ENCODE measurements at places on chromosomes 7 and 10.

DNA sequence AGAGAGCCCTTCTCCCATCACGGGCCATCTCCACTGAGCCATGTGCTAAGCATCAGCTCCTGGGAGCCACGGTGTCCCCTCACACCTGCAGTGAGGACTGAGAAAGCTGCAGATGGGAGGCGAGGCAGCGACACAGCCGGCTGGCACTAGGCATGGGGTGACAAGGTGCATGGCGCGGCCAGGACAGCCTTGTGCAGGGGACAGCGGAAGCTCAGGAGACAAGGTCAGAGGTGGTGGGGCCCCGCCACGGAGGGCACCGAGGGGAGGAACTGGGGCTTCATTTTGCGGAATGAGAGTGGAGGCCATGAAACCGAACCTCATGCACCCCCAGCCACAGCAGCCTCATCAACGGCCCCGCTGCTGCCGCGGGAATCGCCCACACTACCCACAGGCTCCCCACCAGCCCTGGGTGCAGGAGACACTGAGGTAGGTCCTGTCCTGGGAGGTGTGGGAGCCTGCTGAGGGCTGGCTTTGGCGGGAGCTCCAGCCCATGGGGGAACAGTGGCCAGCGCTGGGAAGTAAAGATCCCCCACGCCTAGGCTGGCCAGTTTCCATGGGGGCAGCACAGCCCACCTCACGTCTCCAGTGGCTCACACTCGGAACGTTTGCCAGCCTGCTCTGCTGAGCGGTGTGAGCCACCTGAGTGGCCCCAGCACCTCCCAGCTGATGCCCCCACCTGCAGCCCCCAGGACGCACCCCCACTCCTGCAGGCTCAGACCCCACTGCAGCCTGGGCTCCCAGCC lies 71.2 kb upstream of the INSIG1 start:
- DNase-seq, result no peak

GRCh38 chr10:8712656-8713055 lies 658.2 kb downstream of the GATA3 start:
- no peak for DNase-seq

DNA sequence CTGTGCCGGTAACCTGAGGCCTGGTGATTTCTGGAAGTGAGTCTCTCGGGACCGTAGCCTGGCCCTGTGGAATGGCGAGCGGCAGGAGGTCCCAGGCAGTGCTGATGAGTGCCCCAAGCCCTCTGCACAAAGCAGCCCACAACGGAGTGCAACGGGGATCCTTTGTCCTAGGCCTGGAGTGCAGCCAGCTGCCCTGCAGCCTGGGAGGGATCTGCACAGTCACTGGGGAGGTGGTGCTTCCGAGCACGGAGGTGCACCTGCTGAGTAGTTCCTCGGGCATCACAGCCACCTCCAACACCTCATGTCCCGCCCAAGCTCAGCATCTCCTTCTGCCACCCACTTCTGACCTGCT lies 162.8 kb upstream of the ZMIZ1 start:
- no peak for DNase-seq

GRCh38 chr7:123432601-123433000 lies 101.8 kb downstream of the IQUB start:
- no peak for DNase-seq

DNA sequence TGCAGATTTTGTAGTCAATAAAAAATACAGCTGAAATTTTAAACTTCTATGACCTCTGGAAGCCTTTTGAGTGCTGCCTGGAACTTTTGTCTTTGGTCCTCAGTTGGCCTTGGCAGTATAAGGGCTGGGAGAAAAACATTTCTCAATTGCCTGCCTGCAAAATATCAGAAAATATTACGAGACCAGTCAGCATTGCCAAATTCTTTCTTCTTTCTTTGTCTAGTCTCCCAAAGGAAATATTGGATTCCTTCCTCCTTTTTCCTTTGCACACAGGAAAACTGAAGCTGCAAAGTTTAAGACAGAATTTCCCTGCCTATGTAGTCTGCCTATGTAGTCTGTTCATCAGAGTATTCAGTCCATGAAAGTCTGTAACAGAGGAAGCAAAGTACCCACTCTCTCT lies 95.9 kb downstream of the CHRM2 start:
- no peak for DNase-seq

DNA sequence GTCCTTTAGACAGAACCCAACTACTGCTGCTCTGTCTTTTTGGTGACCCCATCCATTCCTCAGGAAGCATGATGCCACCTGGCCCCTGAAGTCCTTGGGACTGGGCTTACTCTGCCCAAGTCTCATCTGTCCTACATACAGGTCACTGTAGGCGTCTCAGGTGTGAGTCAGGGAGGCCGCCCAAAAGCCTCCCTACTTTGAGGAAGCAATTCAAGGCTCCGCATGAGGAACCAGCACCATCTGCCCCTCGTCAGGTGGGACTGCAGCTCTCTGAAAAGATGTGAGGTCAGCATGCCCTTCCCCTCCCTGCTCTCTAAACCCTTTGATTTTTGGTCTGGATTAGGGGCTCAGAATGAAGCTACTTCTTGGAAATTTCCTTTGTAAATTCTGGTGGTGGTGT lies 354.8 kb downstream of the CXCL12 start:
- no peak for DNase-seq

GRCh38 chr10:109773288-109774120 lies 149.8 kb downstream of the XPNPEP1 start:
- DNase-seq, result no peak

GRCh38 chr7:45687721-45688120 lies 113.6 kb downstream of the ADCY1 start:
- DNase-seq, result no peak

DNA sequence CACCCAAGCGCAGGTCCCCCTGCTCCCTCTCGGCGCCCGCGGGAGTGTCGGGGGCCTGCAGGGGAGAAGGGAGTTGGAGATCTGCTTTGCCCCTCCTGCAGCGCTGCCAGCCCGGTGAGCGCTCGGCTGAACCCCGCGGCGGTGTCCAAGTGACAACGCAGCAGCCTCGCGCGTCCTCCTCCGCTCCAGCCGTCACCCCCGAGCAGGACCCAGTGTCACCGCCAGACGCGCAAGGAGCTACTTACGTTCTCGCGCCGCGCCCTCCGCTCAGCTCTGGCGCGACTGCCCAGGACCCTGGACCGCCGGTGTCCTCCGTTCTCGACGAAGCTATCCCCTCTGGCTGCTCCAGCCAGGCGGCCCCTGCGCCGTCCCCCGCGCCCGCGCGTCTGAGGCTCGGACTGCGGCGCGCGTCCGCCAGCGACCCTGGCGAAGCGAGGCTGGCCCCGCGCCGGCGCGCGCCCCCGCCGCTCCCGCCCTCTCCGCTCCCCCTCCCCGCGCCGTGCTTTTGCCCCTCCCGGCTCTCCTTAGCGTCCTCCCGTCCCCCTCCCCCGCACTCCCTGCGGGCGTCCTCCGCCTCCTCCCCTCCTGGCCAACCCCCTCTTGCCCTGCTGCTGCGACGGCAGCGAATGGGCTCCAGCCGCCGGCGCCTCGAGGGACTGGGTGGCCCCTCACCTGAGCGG lies at the start of gene NRCAM:
NRCAM (minus strand) TSS at position 439 of the 680 bp plus-strand sequence. CDS start 216,372 bp downstream, outside the sequence.
- no peak for DNase-seq

GRCh38 chr10:70960316-70960715 lies 72.0 kb upstream of the PCBD1 start:
- DNase-seq, result no peak

DNA sequence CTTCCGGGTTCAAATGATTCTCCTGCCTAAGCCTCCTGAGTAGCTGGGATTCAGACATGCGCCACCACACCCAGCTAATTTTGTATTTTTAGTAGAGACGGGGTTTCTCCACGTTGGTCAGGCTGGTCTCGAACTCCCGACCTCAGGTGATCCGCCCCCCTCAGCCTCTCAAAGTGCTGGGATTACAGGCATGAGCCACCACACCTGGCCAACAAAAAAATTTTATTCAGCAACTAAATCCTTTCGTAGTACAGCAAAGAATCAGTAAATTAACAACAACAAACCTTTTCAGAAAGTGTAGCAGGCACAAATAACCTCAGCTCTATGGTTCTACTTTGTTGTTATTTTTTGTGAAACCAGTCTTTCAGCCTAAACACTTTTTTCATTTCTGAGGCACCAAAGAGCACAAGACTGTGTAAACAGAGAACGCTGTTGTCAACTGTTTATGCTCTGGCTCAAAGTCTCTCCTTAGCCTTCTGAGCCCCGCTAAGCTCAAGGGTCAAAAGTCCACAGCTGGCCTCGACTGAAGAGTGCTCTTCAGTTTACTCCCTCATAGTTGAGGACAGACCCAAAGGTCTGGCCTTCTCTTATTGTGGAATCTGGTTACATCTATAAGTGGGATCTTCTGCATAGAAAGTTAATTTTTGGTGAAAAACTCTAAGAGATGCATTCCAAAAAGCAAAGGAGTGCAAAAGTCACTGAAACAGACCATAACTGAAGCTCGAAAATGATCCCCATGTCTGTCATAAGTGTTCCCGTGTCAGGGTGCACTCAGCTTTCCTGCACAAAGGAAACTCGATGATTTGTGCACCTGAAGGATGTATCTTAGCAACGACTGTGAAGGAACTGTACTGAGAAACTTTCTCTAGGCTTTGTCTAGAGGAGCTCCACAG lies 24.6 kb upstream of the DDX50 start:
- DNase-seq, result no peak

- DNase-seq, result no peak
Observed at GRCh38 chr7:32569388-32570289, 74.3 kb downstream of the AVL9 start.

GRCh38 chr7:120874722-120875121 lies 16.8 kb upstream of the TSPAN12 start:
- no peak for DNase-seq

- DNase-seq, result no peak
Observed at GRCh38 chr10:23200586-23200985, 8.5 kb downstream of the PTF1A start.

GRCh38 chr10:131569851-131570715 lies 258.6 kb upstream of the TCERG1L start:
- no peak for DNase-seq

DNA sequence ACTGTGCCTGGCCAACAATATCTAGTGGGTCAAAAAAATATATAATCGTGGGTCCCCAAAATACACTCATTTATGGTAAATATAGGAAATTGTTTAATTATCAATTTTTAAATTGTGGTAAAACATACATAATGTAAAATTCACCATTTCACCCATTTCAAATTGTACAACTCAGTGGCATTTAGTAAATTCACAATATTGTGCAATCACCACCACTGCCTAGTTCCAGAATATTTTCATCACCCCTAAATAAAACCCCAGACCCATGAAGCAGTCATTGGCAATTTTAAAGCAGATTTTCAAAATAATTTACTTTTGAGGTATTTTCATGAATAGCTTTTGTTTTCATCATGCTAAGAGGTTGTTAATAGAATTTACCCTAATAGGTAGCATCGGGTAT lies 10.2 kb downstream of the BLNK start:
- no peak for DNase-seq

- no peak for DNase-seq
Observed at GRCh38 chr7:87934699-87935383, 790 bp downstream of the ADAM22 start.

DNA sequence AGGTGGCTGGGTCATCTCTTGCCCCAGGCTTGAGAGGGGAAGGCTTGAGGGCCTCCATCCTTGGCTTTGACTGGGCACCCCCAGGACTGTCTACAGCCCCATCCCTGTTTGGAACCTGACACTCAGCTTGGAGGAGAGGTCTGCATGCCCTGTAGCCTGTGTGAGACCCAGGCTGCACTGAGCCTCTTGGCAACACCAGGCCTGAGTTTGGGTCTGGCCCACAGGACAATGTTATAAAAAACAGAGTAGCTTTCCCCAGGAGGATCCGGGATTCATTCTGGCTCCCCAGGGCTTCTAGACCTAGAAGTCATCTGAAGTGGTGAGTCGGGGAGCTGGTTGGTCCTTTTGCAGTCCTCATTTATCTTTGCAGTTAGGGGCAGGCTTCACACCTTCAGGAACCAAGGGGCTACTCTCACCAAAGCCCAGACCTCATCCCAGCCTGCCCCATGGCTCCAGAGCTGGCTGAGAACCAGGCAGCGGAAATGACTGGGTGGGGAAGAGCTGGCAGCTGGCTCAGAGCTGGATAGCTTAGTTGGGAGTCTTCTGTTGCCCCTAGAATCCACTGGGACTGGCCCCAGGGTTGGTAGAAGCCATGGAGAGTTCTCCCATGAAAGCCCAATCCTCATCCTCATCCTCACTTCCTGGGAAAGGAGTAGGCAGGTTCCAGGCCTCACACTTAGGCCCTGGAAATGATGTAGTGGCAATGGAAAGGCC lies 68.8 kb downstream of the ADCYAP1R1 start:
- DNase-seq, result no peak

DNA sequence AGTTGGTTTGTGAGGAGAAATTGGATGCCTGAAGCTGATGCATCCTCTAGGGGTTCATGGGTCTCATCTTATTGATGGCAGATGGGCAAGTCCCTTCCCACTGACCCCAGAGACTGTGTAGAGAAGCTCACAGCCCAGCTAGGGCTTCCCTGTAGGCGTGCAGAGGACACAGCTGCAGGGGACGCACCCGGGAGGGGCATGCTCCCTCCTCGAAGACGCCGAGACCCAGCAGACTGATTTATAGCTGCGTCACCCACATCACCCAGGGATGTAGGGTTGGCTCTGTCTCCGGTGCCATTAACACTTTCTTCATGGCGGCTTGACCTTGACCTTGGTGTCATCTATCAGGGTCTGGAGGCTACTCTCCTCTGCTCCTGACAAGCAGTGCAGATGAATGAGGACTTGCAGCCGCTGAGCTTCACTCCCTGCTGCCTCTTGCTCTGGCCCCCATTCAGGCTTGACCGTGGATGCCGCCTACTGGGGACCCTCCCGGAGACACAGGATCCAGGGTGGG lies 549.7 kb downstream of the TCERG1L start:
- no peak for DNase-seq

DNA sequence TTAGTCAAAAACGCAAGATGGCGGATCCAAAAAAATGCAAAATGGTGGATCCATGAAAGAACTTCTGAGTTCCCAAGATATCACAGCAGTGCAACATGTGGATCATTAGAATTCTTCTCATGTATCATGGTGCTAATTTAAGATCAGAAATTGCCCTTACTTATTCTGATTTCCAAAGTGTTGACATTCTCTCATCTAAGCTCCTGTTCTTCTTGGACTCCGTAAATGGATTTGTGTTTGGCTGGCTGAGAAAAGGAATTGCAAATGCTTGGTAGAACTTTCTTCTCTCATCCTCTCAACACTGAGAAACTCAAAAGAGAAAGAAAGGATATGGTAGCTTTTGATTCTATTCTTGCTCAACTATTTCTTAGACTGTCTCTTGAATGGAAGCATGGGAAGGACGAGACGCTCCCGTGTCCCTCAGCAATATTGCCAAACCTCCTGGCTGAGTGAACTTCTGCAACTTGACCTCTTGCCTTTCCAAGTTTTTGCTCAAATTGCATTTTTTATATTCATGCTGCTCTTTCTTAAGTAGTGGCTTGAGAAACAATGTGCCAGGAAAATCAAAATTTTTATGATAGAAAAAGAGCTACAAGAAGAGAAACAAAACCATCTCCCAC lies 44.7 kb downstream of the FRMD4A start:
- DNase-seq, result no peak

Data from activated CD8-positive, alpha-beta memory T cell treated with anti-CD3 and anti-CD28 coated beads for 4 hours (primary cell).